ENCODE measurements at places on chromosomes 7 and 10. TPM values are rescaled to one million over a fixed set of nuclear protein-coding genes. Genes with fewer than 3 reads are reported as not detected.

The PCGF5 gene
- 55.1 TPM for total RNA-seq

The COL1A2 gene
- total RNA-seq, result 127 TPM

The C10orf71 gene
- total RNA-seq, result 98.9 TPM

The NEUROG3 gene
- not detected for total RNA-seq

The NKX6-2 gene
- total RNA-seq, result not detected

The ANK3 gene
- total RNA-seq, result 171 TPM

The ATP6V0A4 gene
- not detected for total RNA-seq

The HMX3 gene
- total RNA-seq, result not detected

The CYP2C19 gene
- total RNA-seq, result not detected

The MUC3A gene
- 0.06 TPM for total RNA-seq

The ATOH7 gene
- not detected for total RNA-seq

The SORCS1 gene
- 3.0 TPM for total RNA-seq

The ZCWPW1 gene
- 5.3 TPM for total RNA-seq

The MKLN1 gene
- 54.8 TPM for total RNA-seq

The CALCR gene
- total RNA-seq, result 0.12 TPM

The TUBB8 gene
- 0.11 TPM for total RNA-seq

The CASP7 gene
- 17.2 TPM for total RNA-seq

The SCD gene
- 21.8 TPM for total RNA-seq

The DNAH11 gene
- total RNA-seq, result 3.7 TPM

Measured in right cardiac atrium (tissue), 5 donors.